ENCODE measurements at places on chromosomes 2 and 18.

DNA sequence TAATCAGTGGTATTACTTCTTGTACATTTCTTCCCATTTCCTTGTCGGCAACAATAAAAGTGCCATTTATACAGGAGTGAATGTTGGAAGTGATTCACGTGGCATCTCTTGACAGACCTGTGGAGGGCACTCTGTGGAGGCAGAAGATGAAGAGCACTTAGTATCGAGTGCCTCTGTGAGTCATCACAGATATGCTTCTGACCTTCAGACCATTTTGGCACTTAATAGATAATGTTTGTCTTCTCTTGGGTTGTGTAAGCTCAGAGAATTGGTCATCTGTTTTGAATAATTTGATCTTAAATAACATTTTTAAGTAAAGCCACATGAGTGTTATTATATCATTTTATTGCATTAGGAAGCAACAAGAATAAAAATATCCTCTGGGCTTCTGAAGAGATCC, 305.5 kb downstream of the PTPRM start:
- no peak for DNase-seq

- DNase-seq: no peak
Measured at GRCh38 chr2:65349863-65350262, 82.5 kb downstream of the SPRED2 start.

DNA sequence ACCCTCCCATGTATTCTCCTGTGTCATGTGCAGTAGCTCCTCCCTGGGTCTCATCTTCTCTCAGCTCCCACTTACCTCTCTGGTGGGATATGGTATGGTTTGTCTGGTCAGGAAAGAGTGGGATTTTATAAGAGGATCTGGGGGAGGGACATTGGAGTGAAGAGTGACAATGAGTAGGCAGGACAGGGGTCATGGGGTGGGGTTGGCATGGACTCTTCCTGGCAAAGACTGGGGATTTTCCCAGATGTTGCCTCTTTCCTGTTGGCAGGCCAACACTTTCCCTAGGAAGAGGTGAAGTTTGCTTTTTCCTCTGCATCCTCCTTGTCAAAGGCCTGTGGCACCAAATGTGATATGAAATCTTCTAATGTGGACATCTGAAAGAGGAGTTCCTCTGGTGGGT, at the start of gene REG3A:
REG3A (minus strand) TSS at position 101 of the 400 bp plus-strand sequence. CDS start 348 bp downstream, outside the sequence.
- DNase-seq: no peak

GRCh38 chr18:22961156-22961555, 28.0 kb downstream of the RBBP8 start:
- DNase-seq: no peak

GRCh38 chr2:138615257-138615656, 113.7 kb downstream of the SPOPL start:
- no peak for DNase-seq

DNA sequence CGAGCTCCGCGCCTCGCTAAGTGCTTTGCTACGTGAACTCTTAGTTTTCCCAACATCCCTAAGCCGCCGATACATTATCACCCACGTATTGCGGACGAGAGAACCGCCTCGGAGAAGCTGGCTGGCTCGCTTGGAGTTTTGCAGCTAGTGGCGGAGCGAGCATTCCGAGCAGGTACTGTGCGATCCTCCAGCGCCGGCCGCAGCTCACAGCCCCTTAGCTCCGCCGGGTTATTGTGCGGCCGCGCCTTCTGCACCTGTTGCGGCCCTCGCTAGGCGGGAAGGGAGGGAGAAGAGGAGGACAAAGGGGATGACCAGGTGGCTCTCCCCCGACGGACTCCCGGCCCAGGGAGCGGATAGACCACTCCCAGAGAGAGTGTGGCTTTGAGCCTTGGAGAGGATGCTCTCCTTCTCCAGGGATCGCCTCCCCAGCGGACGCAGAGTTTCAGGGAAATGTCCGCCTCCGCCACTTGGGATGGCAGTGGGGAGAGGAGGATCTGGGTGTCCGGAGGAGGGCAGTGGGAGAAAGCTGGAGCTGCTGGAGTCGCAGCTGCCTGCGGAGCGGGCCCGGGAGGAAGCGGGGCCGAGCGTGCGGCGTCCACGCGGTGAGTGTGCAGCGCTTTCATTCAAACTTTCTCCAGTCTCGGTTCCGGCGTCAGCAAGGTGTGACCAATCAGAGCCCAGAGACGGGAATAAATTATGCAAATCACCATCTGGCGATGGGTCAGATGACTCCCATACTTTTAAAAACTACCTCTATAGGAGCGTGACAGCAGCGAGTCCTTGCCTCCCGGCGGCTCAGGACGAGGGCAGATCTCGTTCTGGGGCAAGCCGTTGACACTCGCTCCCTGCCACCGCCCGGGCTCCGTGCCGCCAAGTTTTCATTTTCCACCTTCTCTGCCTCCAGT, at the start of gene LIPG:
LIPG (plus strand) TSS at position 769 of the 905 bp plus-strand sequence. CDS start 252 bp downstream, outside the sequence.
- DNase-seq: no peak

GRCh38 chr2:6423944-6424343, 441.8 kb downstream of the CMPK2 start:
- no peak for DNase-seq

- no peak for DNase-seq
Measured at GRCh38 chr2:151855111-151855510, 26.9 kb upstream of the ARL5A start.

DNA sequence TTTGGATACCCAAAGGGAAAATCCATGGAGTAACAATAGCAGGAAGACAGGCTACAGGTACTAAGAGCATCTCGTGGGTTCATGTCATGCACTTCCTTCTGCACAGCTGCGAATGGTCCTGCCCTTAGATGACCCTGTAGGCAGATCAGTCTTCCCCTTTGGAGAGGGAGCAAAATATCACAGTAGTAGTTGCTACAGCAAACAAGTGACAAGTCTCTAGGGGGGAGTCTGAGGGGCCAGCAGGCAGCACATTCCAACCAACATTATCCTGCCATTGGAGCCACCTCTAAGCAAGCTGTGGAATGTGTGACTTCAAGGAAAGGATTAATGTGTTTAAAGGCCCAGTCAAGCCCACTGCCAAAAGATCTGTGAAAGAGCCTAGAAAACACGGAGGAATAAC, 273.2 kb upstream of the PARD3B start:
- DNase-seq: no peak

- DNase-seq: no peak
Measured at GRCh38 chr2:47174733-47175361, 19.7 kb upstream of the STPG4 start.

DNA sequence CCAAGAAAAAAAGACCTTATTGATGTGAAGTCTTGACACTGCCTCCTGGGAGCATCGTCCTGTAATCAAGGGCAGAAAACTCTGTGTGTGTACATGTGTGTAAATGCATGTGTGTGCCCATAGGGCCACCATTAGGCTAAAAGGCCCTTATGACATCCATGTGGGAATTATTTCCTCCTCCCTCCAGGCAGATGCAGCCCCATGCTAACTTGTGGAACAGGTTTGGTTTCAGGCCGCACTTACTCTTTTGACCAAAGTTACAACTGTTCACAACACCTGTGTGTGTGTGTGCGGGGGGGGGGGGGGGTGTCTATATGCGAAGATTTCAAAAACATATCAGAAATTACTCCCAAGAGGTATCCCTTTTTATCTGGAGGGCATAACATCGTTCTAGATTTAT, 87.4 kb upstream of the SLC14A2 start:
- DNase-seq: no peak
